ENCODE measurements at places on chromosomes 13 and 19.
A peak's percentile ranks its signal among the peaks of the same experiment; 100 is the strongest.

GRCh38 chr19:42479736-42480135 lies 37.0 kb upstream of the CXCL17 start:
- DNase-seq = no peak

DNA sequence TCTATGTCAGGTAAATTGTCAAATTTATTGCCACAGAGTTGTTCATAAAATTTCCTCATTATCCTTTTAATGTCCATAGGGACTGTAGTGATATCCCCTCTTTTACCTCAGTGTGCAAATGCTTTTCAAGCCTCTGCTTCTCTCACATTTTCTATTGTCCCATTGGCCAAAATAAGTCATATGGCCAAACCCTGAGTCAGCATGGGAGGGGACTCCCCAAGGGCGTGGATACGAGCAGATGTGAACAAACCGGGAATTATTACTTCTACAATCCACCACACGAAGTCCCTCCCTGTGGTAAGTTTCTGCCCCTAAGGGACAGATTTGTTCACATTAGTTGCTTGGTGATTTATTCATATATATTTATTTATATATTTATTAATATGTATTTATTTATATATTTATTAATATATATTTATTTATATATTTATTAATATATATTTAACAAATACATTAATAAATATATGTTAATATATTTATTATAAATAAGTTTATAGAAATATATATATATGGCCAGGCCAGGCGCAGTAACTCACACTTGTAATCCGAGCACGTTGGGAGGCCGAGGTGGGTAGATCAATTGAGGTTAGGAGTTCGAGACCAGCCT lies 20.1 kb upstream of the CAMSAP3 start:
- no peak for DNase-seq

- DNase-seq = no peak
Observed at GRCh38 chr13:111882351-111882750, 184.6 kb upstream of the SOX1 start.

DNA sequence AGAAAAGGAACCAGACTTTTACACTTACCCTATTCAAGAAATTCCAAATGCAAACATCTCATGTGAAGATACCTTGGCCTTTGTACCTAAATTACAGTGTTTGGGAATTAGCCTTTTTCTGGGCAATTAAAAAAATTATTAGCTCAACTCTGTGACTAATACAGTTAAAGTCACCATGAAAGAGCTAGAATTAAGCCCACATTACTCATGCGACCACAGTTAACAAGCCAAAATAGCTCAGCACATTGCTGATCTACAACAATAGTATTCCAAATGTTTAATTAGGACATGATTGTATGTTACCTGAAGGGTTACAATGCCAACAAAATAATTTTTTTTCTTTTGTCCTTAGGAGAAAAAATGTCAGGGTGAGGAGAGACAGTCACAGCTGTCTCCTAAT lies 263.6 kb upstream of the GPC6 start:
- DNase-seq = peak; percentile 2

- no peak for DNase-seq
Observed at GRCh38 chr13:78915015-78915414, 256.1 kb upstream of the OBI1 start.

DNA sequence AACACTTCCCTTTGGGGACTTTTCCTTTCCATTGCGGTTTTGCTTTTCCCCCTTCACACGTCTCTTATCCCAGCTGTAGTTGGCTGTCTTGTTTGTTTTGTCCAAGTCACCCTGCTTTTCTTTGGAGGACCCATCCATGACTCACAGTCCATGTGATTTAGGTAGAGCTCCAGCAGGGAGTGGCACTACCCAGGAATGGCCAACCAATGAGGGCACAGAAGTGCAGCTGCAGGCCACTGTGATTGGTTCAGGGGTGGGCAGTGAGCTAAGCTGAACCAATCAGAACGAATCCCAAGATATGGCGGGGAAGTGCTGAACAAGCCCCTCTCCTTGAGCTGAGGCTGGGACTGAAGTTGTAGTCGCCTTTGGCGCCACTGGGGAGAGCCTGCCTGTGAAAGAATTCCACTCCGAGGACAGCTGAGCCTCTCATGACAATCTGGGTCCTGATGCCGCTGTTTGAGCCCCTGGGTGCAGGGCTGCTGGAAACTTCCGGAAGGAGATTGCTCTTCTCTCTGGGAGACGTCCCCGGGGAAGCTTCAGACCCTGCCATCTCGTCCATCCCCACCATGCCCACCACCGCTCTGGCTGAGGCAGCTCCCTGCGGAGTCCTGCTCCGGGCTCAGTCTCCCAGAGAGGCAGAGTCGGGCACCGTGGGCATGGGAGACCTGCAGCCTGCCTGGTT lies 62.9 kb upstream of the URI1 start:
- DNase-seq = peak; percentile 62

DNA sequence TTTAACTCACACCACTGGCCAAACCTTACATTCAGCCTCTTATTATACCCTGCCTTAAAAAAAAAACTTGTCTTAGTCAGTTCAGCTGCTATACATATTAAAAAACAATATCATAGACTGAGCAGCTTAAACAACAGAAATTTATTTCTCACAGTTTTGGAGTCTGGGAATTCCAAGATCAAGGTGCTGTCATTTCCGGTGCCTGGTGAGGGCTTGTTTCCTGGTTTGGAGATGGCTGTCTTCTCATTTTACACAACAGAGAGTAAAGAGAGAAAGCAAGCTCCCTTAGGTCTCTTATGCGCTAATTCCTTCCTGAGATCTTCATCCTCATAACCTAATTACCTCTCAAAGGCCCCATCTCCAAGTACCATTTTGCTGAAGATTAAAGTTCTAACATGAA lies 769.2 kb downstream of the DIAPH3 start:
- DNase-seq = no peak

DNA sequence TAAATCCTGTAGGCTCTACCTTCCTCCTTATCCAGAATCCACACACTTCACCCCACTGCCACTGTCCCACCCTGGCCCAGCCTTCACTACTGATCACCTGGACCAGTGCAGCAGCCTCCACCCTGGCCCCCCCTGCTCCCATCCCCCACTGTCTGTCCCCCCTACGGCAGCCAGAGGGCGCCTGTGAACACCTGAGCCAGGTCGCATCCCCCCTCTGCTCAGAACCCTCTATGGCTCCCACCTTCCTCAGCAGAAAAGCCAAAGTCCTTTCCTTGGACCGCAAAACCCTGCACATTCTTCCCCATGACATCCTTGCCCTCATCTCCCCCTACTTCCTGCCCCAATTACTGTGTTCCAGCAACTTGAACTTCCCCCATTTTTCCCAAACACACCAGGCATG lies 20.6 kb downstream of the ELAVL3 start:
- no peak for DNase-seq

GRCh38 chr13:46109451-46109850 lies 4.6 kb upstream of the CPB2 start:
- DNase-seq = no peak

- no peak for DNase-seq
Observed at GRCh38 chr13:40986101-40986856, 32.8 kb downstream of the ELF1 start.

DNA sequence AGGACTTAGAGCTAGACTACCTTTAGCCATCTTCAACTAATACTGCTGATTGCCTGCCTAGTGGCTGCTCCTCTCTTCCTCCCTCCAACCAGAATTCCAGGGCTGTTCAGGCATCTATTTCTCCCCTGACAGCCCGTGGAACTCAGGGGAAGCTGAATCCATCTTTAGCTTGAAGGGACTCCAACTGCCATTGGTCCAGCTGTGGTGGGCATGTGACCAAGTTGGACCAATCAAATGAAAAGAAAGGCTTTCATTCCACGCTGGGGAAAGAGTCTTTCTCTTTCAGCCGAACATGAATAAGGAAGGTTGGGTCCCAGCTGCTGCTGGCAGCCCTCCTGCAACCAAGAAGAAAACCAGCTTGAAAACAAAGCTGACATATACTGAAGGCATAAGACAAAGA lies 168.5 kb upstream of the OBI1 start:
- no peak for DNase-seq

All from HCEC 1CT (cell line).